Epithelial cell of esophagus (primary cell): ENCODE measurements at places on chromosomes 2 and 18.

DNA sequence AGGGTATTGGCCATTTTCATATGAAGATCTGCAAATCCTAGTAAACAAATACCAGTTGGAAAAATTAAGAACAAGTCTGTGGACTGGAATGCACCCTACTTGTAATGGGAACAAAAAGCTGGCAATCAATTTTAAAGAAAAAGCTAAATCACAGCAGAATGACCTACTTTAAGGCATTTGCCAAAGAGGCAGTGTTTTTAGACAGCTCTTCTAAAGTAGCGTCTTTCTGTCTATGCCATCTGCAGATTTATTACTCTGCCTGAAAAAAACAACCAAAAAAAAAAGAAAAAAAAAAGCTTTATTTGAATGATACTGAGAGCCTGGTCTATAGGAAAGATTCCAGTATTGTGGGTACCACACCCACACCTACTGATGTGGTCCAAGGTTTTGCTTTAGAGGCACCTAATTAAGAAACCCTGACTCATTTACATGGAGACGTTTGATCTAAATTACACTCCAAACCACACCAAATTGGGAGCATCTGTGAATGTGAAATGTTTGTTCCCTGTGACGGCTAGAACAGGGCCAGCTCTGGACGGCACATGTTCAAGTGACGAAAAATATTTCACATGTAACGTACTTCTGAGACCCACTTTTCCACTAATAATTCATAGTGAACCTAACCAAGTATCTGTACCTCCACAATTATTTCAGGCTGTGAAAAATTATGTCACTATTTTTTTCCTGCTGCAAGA, 597.1 kb downstream of the ARHGAP15 start:
- DNase-seq, result no peak

DNA sequence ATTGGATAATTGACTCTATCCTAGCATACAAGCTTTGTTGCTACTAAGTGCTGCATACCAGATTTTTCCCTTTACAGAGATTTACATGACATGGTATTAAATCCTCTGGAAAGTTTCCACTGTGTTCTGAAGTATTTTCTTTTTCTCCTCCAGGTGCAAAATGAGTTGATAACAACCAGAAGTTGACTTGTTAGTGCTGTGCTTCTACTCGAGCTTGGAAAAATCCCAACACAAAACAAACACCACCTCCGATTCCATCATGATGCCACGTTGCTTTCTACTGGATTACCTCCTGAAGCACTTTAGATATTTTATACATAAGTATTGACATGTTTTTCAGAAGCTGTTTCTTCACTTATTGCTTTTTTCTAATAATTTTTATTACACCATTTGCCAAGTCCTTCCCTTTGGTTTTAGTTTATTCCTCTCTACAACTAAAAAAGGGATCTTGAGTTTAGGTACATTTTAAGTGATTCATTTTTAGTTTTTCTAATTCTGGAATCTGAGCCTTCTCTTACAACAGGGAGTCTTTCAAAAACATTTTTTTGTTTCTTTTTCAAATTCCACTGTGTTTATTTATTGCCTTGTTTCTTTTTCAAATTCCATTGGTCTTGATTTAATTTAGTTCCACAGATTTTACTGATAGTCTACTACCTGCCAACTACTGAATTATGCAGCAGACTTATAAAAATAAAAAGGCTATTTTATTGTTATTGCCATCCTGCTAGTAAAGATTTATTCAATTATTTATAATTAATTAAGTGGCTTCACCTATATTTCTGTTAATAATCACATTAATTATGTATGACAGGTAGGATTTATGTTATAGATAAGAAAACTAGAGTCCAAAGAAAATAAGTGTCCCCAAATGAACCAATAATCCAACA, 143.4 kb downstream of the PPP1R1C start:
- DNase-seq, result no peak

DNA sequence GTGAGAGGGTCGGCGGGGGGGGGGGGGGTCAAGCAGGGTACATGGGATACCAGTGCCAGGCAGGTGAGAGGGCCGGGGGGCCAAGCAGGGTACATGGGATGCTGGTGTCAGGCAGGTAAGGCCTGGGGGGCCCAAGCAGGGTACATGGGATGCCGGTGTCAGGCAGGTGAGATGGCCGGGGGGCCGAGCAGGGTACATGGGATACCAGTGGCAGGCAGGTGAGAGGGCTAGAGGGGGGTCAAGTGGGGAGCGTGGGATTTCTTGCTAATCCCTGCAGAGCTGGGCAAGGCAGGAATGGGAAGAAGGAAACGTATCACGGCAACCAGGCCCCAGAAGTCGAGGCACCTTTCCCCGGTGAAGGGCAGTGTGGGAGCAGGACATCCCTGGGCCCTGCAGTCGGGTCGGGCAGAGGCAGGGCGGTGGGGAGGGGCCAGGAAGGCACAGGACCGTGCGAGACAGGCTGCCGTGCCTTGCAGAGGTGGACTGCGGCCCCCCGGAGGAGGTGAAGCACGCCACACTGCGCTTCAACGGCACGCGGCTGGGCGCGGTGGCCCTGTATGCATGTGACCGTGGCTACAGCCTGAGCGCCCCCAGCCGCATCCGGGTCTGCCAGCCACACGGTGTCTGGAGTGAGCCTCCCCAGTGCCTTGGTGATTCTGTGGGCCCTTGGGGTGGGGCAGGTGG, 49.3 kb downstream of the MTERF4 start:
- DNase-seq, result no peak

- DNase-seq, result no peak
These were observed 77.0 kb downstream of the ANTXR1 start for GRCh38 chr2:69089998-69090397.

DNA sequence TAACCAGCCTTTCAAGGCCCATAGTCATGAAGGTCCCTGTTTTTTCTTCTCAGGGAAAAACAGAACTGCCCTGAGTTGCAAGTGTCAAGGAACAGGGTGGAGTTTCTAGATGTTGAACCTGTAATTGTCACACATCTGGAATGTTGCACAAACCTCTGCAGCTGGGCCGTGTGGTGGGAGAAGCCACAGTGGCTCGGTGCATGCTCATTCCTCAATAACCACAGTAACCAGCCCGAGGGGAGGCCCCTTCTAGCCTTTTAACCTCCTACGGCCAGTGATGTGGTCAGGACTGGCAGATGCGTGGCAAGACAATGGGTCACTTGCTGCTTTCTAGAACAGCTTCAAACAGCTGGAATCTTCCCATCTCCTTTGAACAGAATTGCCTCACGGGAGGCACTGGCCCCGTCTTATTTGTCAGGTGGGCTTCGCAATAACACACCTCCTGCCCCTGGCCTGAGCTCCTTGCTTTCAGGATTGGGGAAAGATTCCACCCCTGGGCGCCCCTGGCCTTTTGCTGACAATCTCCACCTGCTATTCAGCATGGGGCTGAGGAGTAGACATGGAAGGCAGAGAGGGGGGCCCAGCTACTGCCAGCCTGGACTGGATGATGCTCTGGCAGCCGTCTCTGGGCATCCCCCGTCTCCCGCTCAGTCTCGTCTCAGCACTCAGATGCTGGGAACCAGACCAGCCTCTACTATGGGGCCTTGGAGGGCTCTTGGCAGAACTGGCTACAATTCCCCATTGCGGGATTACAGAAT, 102.9 kb downstream of the KLHL29 start:
- DNase-seq, result peak; percentile 40

GRCh38 chr2:78992807-78993517, 32.5 kb upstream of the REG3G start:
- no peak for DNase-seq

- DNase-seq, result no peak
These were observed 484.2 kb downstream of the PID1 start for GRCh38 chr2:228786901-228787300.

DNA sequence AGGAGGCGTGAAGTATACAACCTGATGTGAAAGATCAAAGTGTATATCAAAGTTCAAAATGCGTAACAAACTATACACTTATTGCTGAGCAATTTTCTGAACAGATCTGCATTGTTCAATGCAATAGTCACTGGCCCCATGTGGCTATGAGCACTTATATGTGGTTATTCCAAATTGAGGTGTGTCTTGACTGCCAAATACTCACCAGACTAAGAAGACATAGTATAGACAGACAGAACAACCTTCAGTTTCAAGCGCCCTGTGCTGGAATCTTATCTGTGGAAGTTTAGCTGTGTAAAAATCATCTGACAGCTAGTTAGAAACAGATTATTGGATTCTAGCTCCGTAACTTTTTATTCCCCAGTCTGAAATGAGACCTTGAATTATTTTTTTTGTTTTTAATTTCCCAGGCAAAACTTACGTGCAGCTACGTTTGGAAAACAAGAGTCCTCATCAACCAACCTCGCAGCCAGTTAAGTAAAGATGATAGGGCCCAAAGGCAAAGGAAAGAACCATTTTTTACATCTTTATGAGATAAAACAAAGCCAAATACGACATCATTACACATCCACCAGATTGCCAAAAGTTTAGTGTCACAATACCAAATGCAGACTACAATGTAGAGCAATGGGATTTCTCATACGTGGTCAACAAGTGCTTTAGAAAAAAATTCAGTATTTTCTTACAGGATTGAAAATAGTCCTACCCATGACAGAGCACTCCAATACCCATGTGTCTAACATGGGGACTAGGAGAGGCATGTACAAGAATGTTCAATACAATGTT, 37.2 kb downstream of the MBOAT2 start:
- DNase-seq, result no peak

DNA sequence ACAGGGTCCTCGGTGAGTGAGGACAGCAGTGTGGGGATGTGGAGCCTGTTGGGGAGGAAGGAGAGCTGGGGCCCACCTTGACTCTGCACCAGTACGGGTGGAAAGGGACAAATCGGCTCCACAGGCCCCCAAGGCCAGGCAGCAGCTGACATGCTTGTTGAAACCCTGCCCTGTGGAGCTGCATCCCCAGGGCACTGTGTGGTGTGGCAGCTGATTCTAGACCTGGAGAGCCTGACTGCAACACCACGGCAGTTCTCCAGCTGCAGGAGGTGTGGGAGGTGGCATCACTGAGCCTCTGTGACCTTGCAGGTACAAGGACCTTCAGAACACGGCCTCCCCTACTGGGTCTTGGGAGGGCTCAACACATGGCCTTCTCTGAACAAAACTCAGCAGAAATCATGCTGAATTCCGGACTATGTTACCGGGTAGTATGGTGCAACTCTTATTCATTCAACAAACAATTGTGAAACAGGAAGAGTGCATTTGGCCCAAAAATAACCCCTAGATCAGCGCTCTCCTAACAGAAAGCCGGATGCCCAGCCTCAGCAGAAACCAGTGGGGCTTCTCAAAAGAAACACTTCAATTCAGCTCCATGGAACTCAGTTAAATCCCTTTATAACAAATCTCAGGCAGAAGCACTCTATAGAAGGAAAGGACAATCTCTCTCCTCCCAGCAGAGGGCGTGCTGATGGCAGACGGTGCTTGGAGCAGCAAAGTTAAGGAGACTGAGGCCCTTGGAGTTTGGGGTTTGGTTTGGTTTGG, 104.4 kb upstream of the SALL3 start:
- no peak for DNase-seq

DNA sequence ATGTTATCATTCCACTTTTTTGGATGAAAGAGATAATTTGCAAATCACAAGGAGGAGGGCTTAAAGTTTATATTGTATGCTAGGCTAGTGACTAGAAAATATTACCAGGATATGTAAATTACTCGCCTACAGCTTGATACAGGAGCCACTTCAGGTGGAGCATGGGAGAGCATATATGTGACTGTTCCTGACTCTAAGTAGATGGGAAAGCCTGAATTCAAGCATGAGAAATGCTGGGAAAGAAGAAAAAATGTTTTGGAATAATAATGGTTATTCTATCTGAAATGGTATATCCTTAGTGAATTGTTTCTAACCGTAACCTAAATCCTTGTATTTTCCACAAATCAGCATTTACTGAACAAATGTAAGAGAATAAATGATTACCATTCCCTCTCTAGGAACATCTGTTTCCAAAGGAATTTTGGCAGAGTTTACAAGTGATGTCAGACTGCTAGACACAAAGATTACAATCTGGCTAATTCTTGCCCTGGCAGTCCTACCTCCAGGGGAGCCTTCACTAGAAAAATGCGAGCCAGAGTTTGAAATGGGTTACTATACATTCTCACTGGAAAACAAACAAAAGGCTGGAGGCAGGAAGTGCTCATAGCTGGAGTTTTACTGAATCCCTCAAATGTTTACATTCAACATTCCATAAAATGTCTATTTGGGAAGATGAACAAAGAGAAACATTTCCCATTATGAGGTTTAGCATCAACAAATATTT, 129.4 kb upstream of the MAPRE2 start:
- peak; percentile 4 for DNase-seq

DNA sequence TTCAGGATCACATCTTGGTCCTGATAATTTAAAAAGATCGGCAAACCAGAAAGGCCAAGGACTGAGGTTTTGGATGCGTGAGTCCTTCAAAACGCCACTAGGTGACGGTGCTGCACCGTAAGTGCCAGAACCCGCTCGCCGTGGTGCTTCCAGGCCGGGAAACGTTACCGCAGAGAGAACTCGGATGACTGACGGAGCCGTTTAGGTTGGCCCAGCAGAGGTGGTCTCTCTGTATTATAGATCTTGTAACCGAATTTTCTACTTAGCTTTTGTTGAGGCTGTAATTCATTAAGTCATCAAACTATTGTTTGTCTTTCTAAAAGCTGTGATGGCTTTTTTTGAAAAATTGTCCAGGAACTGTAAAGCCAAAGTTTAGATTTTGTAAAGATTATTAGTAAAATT, 39.8 kb upstream of the ADCYAP1 start:
- DNase-seq, result peak; percentile 80
